ENCODE measurements at places on chromosomes 12 and 14. TPM values are rescaled to one million over a fixed set of nuclear protein-coding genes. Genes with fewer than 3 reads are reported as not detected.
A peak's percentile ranks its signal among the peaks of the same experiment; 100 is the strongest.

DNA sequence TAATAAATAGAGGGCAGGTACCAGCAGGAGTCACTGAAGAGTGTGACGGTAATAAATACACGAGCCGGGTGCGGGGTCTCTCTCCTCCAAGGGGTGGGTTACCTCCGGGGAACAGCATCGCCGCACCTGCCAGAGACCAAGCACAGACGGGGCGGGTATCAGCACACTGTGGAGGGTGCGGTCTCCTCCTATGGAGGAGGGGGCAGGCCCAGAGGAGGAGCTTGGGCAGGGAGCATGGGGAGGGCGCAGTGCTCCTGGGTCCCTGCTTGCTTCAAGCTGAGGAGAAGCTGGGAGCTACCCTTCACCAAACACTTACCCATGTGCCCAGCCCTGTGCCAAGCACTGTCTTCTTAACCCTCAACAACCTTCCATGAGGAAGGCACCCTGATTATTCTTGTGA lies 12.8 kb downstream of the PGF start:
- no peaks in the 10 kb centered on the region for H3K27me3 ChIP-seq
- H3K4me1 ChIP-seq = peaks cover 32% of the 10 kb centered on the region

- DNase-seq = no peak
- H3K27ac ChIP-seq = no peak overlapping the region
- no peak overlapping the region for H3K4me3 ChIP-seq
- no peaks in the 10 kb centered on the region for H3K36me3 ChIP-seq
Observed at GRCh38 chr12:19190292-19191031, 60.9 kb downstream of the PLEKHA5 start.

DNA sequence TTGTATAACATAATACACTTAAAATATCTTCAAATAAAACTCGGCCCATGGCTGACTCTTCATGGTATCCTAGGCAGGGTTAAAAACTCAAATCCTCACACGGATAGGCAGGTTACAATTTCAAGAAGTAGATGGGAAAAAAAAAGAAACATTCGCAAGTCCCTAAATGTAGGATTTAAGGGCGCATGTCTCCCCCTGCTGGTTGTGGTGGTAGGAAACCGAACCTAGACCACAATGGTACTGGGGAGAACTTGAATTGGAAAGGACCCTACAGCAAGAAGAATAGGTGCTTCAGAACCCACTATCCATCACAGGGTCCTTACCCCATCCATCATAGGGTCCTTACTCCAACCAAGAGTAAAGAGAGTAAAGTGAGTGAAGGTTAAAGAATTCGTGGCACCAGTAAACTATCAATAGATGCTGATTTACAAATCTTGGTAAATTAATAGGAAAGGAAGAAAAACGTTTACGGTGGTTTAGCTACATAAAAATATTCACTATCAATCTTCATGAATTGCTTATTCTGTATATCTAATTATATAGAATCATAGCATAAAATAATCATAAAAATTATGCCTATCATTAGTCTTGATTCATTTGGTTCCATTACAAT lies 3.3 kb upstream of the CIPC start:
- H3K36me3 ChIP-seq = peaks cover 3% of the 10 kb centered on the region
- no peak overlapping the region for H3K4me3 ChIP-seq
- H3K27me3 ChIP-seq = peaks cover 14% of the 10 kb centered on the region

GRCh38 chr14:80364274-80364673 lies 153.0 kb upstream of the DIO2 start:
- no peak overlapping the region for H3K4me3 ChIP-seq
- H3K36me3 ChIP-seq = no peaks in the 10 kb centered on the region

The NDRG2 gene
- total RNA-seq = 2.3 TPM

GRCh38 chr14:37246427-37246829 lies 48.7 kb downstream of the MIPOL1 start:
- no peaks in the 10 kb centered on the region for H3K4me1 ChIP-seq
- no peak for DNase-seq
- H3K27ac ChIP-seq = no peak overlapping the region

The LHX5 gene
- total RNA-seq = not detected

The TTC7B gene
- 2.4 TPM for total RNA-seq

GRCh38 chr12:74449872-74450271 lies 87.8 kb upstream of the ATXN7L3B start:
- H3K36me3 ChIP-seq = no peaks in the 10 kb centered on the region
- no peaks in the 10 kb centered on the region for H3K27me3 ChIP-seq
- no peaks in the 10 kb centered on the region for H3K4me1 ChIP-seq
- no peak overlapping the region for H3K4me3 ChIP-seq
- H3K27ac ChIP-seq = no peak overlapping the region

DNA sequence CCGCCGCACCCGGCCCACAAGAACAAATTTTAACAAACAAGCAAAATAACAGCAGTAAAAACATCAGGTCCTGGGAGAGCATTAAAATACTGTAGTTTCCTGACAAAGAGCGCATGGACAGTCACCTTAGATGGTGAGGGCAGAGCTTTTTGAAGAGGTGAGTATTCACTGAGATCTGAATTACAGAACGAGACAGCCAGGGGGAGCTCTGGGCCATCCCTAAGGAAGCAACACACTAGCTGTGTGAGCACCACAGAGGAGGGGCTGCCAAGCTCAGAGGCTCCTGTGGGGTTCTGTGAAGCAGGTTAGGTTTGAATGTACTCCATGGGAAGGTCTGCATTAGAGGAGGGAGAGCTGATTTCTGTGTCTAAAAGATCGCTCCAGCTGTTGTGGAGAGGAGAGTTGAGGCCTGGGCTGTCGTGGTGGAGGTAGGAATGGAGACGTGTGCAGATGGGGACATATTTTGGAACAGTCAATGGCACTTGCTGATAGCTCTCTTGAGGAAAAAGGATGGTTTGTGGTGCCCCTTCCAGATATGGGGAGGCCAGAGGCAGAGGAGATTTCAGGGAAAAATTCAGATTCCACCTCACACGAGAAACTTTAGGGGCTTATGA lies 72.9 kb downstream of the TRAFD1 start:
- H3K36me3 ChIP-seq = peaks cover 27% of the 10 kb centered on the region
- H3K4me1 ChIP-seq = no peaks in the 10 kb centered on the region
- H3K4me3 ChIP-seq = no peak overlapping the region
- DNase-seq = peak; percentile 86

- no peaks in the 10 kb centered on the region for H3K27me3 ChIP-seq
- no peak overlapping the region for H3K27ac ChIP-seq
- H3K4me3 ChIP-seq = no peak overlapping the region
- peaks cover 14% of the 10 kb centered on the region for H3K4me1 ChIP-seq
- peaks cover 9% of the 10 kb centered on the region for H3K36me3 ChIP-seq
Observed at GRCh38 chr14:74144789-74145188, 60.0 kb downstream of the LIN52 start.

The FGF23 gene
- not detected for total RNA-seq

The SLC10A1 gene
- total RNA-seq = not detected

The CACNA1C gene
- 0.07 TPM for total RNA-seq

- H3K4me1 ChIP-seq = peaks cover 3% of the 10 kb centered on the region
- peaks cover 27% of the 10 kb centered on the region for H3K27me3 ChIP-seq
Observed at GRCh38 chr14:67426161-67426560, 14.2 kb upstream of the PLEK2 start.

DNA sequence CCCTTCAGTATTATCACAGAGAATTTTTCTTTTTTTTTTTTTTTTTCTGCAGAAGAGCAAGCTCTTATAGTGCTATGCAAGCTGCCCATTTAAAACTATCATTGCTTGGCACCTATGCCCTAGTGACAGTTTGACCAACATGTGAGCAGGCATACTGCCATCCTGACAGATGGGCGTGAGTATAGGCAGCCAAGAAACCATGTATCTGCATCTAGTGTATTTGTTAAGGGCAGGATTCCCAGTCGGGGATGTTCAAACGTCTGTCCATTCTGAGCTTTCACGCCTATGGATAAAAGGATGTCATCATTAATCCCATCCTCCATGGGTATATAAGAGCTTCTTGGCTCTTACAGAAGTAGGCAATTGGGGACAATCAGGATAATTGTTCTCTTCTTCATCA lies 8.8 kb downstream of the VRK1 start:
- H3K4me3 ChIP-seq = no peak overlapping the region
- no peak for DNase-seq
- H3K27me3 ChIP-seq = no peaks in the 10 kb centered on the region
- peaks cover 26% of the 10 kb centered on the region for H3K36me3 ChIP-seq
- H3K27ac ChIP-seq = no peak overlapping the region
- peaks cover 28% of the 10 kb centered on the region for H3K4me1 ChIP-seq

DNA sequence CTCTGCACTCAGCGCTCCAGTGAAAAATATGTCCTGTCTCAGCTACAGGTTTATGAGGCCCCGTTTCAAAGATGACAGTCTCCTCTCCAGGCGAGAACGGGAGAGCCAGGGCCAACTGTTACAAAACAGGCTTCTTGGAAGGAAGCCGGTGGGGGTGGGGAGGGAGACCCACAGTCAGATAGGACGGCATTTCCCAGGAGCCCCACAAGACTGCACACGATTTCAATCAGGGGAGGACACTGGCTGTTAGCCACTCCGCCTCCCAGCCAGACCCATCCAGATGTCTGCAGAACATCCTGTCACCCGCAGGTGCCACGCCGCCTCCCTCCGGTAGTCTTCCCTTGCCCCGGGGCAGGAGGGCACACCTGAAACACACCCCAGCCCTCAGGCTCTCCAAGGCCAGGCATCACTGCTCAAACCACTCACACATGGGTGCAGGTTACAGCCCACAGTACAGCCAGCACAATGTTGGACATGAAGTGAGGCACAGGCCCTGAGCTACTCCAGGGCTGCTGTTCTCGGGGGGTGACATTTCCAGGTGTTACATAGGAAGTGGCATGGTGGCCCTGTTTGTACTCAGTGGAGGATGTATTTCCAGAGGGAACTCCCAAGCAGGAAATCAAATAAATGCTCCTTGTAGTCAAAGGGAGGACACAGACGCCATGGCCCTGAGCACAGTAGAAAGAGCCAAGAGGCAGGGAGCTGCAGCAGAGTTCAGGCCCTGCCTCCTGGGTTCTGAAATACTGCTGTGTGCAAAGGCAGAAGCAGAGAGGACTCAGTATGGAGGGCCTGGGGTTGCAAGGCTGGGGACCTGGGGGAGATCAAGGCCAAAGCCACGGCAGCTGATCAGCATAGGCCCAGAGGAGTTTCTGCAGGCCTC lies 138.1 kb downstream of the BCL11B start:
- H3K4me3 ChIP-seq = no peak overlapping the region
- peaks cover 7% of the 10 kb centered on the region for H3K4me1 ChIP-seq
- H3K27ac ChIP-seq = no peak overlapping the region
- peak; percentile 41 for DNase-seq

The MGP gene
- total RNA-seq = not detected

DNA sequence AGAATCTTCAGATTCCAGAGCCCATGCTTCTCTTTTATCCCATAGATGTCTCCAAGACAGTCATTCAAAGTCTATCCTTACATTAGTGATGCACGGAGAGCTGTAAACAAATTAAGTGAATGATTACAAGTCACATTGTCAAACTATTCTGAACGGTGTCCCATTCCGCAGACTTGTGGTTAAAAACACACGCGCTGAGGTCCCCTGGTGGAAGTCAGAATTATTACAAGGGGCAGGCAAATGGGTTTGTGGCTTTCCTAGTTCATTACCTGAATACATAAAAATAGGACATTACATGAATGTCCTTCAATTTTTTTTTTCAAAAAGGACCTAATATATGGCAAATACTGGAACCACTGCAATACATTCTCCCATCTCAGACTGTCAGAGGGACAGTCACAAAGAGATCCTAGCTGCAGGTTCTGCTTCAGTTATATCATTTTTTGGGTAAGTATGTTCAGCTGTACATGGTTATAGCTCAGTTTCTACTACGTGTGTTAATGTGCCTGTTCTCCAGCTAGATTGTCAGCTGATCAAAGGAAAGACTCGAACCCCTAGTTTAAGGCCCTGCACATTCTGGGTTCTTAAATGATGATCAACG lies 53.1 kb upstream of the STON2 start:
- H3K27me3 ChIP-seq = peaks cover 10% of the 10 kb centered on the region
- DNase-seq = peak; percentile 86
- H3K27ac ChIP-seq = no peak overlapping the region

DNA sequence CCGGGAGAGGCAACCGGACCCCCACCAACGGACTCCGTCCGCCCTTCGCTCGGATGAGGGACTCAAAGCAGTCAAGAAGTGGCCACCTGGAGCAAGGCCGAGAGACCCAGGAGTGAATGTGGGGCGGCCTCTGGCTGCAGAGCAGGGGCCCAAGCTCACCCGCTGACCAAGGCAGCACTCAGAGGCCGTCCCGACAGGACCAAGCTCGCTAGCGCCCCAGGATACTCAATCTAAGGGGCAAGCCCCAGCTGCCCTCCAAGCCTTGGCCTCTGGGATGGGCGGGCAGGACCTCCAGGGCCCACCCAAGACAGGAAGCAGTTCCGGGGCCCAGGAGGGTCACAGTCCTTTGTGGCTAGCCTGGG lies 936 bp downstream of the AKT1 start:
- peaks cover 1% of the 10 kb centered on the region for H3K27me3 ChIP-seq
- H3K4me3 ChIP-seq = peak overlapping the region; percentile 88
- peak overlapping the region; percentile 70 for H3K27ac ChIP-seq
- peaks cover 21% of the 10 kb centered on the region for H3K36me3 ChIP-seq
- H3K4me1 ChIP-seq = peaks cover 33% of the 10 kb centered on the region

The STAB2 gene
- not detected for total RNA-seq

- H3K4me3 ChIP-seq = no peak overlapping the region
- peaks cover 74% of the 10 kb centered on the region for H3K36me3 ChIP-seq
- no peaks in the 10 kb centered on the region for H3K27me3 ChIP-seq
- H3K4me1 ChIP-seq = peaks cover 3% of the 10 kb centered on the region
Observed at GRCh38 chr12:45944771-45945170, 45.6 kb downstream of the SCAF11 start.

- DNase-seq = no peak
- no peaks in the 10 kb centered on the region for H3K4me1 ChIP-seq
- no peaks in the 10 kb centered on the region for H3K36me3 ChIP-seq
- peaks cover 5% of the 10 kb centered on the region for H3K27me3 ChIP-seq
- H3K4me3 ChIP-seq = no peak overlapping the region
- no peak overlapping the region for H3K27ac ChIP-seq
Observed at GRCh38 chr12:101238306-101238705, 28.3 kb upstream of the SLC5A8 start.

DNA sequence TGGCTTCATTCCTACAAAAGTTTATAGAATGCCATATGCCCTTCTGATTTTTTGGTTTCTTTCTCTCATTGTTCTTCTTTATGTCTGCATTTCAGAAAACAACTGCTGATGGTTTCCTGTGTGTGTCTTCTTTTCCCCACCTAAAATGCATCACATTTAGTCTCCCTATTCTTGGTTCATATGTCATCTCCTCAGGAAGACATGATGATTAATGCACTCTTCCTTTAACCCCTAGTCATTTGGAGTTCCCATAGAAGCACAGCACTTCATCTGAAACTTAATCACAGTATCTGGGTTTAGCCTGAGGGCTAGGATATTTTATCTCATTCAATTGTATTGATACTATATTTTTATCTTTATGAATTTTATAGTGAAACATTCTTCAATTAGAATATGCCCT lies 21.5 kb downstream of the GNPNAT1 start:
- no peak overlapping the region for H3K4me3 ChIP-seq
- no peak for DNase-seq
- H3K4me1 ChIP-seq = peaks cover 10% of the 10 kb centered on the region
- H3K27ac ChIP-seq = peak overlapping the region; percentile 59

- H3K27me3 ChIP-seq = no peaks in the 10 kb centered on the region
- no peak overlapping the region for H3K27ac ChIP-seq
- no peak overlapping the region for H3K4me3 ChIP-seq
- no peak for DNase-seq
- no peaks in the 10 kb centered on the region for H3K36me3 ChIP-seq
Observed at GRCh38 chr12:20128928-20129327, 239.4 kb upstream of the PDE3A start.

- DNase-seq = no peak
- H3K4me1 ChIP-seq = peaks cover 74% of the 10 kb centered on the region
- no peaks in the 10 kb centered on the region for H3K27me3 ChIP-seq
Observed at GRCh38 chr12:89228491-89228890, 123.8 kb downstream of the DUSP6 start.

The OASL gene
- total RNA-seq = 2.9 TPM

The KRT73 gene
- 0.09 TPM for total RNA-seq
